ENCODE measurements at places on chromosomes 16 and 17. TPM values are rescaled to one million over a fixed set of nuclear protein-coding genes. Genes with fewer than 3 reads are reported as not detected.

GRCh38 chr17:3870871-3871306 lies 22.0 kb downstream of the CAMKK1 start:
- no peak for DNase-seq
- no peaks in the 10 kb centered on the region for H3K27me3 ChIP-seq
- H3K27ac ChIP-seq: peak overlapping the region; percentile 93
- peaks cover 12% of the 10 kb centered on the region for H3K36me3 ChIP-seq
- H3K4me3 ChIP-seq: peak overlapping the region; percentile 53

SLC22A31 gene
- total RNA-seq: 0.40 TPM

GRCh38 chr16:85935974-85936760 lies 37.2 kb downstream of the IRF8 start:
- H3K27me3 ChIP-seq: peaks cover 58% of the 10 kb centered on the region
- no peaks in the 10 kb centered on the region for H3K4me1 ChIP-seq
- no peak overlapping the region for H3K4me3 ChIP-seq
- no peak overlapping the region for H3K27ac ChIP-seq

SLC2A4 gene
- total RNA-seq: 0.30 TPM

DNA sequence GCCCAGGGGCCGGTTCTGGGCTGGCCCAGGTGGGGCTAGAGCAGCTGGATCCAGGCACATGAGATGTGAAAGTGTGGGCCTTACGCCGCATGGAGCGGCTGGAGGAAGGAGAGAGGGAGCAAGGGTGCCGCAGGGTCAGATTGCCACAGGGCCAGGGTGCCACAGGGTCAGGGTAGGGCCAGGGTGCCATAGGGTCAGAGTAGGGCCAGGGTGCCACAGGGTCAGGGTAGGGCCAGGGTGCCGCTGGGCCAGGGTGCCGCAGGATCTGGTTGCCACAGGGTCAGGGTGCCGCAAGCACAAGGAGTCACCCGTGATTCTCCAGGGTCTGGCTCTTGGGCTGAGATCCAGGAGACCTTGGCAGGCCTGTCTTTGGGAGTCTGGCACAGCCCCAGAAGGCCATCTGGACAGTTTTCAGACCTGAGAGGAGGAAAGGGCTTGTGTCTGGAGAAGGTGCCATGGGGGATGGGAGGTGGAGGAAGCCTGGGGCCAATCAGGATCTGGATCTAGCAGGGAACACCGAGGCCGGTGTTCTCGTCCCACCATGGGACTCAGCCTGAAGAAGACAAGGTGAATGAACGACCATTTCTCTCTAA lies 13.1 kb upstream of the LASP1NB start:
- peaks cover 36% of the 10 kb centered on the region for H3K4me1 ChIP-seq
- H3K4me3 ChIP-seq: no peak overlapping the region
- peaks cover 30% of the 10 kb centered on the region for H3K36me3 ChIP-seq
- H3K27me3 ChIP-seq: no peaks in the 10 kb centered on the region
- H3K27ac ChIP-seq: peak overlapping the region; percentile 61
- peak; percentile 82 for DNase-seq

DNA sequence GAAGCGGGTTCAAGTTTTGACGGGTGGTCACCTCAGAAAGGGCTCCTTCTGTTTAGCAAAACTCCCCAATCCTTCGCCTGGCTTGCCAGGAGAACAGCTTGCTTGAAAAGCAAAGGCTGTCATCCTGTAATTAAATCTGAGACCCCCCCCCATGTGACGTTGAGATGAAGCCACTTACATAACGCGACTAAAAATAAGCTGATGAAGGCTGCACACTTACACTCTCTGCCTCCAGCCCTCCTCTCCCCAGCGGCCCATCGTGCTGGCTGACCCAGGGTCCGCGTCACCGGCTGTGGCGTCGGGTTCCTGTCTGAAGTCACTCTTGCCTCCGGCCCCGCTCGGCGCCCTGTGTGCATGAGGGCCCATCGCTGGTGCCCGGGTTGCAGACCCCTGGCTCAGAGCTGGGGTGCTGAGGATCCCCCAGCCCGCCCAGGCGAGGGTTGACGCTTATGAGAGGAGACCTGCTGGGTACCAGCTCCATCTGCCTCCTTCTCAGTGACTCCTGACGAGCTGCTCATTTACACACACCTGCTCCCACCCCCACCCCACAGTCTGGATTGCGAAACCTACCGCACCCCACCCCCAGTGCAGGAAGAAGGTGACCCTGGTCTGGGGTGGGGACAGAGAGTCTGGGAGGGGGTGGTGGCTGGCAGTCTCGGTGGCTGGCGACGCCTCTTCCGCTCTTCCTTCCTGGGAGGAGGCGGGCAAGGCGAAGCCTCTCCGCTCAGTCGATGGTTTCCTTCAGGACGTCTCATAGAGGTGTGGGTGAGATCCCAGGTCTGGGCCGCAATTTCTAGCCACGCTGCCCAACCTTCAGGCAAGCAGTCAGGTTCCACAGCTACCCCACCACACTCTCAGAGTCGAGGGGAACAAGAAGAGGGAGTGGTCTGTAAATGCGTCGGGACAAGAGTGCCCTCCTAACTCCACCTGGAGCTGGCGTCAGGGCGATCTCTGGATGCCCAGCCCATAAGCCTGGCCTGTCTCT lies 3.1 kb upstream of the BAIAP2 start:
- DNase-seq: no peak
- H3K27me3 ChIP-seq: peaks cover 7% of the 10 kb centered on the region
- H3K4me3 ChIP-seq: no peak overlapping the region
- no peaks in the 10 kb centered on the region for H3K36me3 ChIP-seq

DNA sequence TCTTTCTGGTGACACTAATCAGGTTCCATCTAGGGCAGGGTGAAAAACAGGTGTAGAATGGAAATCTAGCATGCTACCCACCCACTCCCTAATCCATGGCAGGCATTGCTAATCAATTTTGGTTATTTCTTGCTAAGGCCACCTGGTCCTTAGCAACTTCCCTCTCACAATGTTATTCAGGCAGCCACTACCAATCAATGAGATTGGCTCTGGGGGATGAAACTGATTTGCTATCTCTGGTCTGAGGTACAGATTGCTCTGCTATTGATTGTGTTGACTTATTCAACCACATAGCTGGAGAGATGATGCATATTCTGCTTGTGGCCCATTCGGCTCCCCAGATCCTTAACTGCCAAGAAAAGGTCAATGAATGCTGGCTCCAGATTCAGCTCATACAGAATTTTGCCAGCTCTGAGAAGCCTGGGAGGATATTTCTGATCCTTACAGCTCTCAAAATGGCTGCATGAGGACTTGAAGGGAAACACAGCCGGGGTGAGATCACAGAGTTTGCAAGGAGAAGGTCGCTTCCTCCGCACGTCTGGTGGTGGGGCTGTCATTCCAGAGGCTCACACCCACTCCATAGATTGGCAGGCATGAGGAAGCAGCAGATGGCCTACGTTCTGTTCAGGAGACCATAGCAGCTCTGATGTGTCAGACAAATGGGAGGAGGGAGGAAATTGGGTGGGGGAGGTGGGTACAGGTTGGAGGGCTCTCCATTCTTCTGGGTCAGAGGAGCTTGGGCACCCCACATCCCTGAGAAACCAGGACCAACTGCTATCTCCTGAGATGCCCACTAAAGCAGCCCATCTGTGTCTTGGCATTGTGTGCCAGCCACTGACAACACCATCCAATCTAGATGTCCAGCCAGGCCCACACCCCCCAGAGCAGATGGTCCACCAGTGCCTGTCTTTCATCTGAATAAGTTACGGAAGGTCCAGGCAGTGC lies 22.3 kb downstream of the SEZ6 start:
- no peak overlapping the region for H3K4me3 ChIP-seq
- no peak overlapping the region for H3K27ac ChIP-seq
- no peak for DNase-seq
- H3K4me1 ChIP-seq: peaks cover 8% of the 10 kb centered on the region

TBC1D3I gene
- total RNA-seq: 0.60 TPM

DNA sequence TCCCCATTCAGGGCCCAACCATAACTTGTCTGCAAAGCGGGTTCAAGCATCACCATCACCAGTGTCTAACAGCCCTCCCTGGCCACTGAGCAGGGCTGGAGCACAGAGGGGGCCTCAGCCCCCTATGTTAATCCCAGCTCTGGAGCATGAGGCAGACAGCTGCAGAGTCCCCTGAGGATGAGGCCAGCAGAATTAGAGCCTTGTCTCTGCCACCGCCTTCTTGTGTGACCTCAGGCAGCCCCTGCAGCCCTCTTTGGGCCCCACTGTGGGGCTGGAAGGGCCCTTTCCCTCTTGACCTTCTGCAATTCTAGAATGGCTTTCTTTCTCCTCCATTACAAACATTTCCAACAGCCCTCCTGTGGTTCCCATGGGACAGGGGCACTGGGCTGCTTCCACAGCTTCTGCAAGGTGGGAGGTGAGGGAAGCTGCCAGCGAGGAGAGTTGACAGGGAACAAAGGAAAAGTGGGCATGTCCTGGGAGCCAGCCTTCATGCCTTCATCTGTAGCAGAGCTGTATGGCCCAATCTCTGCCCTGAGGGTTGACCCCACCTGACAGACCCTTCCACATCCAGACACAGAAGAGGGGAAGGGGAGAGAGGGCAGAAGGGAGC lies 65.7 kb downstream of the TMEM132E start:
- peaks cover 29% of the 10 kb centered on the region for H3K27me3 ChIP-seq
- no peak overlapping the region for H3K27ac ChIP-seq
- DNase-seq: no peak
- no peaks in the 10 kb centered on the region for H3K36me3 ChIP-seq
- no peak overlapping the region for H3K4me3 ChIP-seq
- H3K4me1 ChIP-seq: no peaks in the 10 kb centered on the region

CCL2 gene
- 42.1 TPM for total RNA-seq

Data from chondrocyte (in vitro differentiated cells).